ENCODE measurements at places on chromosomes 1 and 21. TPM values are rescaled to one million over a fixed set of nuclear protein-coding genes. Genes with fewer than 3 reads are reported as not detected.

GSTM1 gene
- total RNA-seq = not detected

GRCh38 chr1:25550683-25551310, 7.4 kb downstream of the LDLRAP1 start:
- H3K4me3 ChIP-seq = peak overlapping the region; percentile 31
- no peaks in the 10 kb centered on the region for H3K27me3 ChIP-seq
- peak overlapping the region; percentile 67 for H3K27ac ChIP-seq
- DNase-seq = no peak
- H3K4me1 ChIP-seq = peaks cover 98% of the 10 kb centered on the region

DNA sequence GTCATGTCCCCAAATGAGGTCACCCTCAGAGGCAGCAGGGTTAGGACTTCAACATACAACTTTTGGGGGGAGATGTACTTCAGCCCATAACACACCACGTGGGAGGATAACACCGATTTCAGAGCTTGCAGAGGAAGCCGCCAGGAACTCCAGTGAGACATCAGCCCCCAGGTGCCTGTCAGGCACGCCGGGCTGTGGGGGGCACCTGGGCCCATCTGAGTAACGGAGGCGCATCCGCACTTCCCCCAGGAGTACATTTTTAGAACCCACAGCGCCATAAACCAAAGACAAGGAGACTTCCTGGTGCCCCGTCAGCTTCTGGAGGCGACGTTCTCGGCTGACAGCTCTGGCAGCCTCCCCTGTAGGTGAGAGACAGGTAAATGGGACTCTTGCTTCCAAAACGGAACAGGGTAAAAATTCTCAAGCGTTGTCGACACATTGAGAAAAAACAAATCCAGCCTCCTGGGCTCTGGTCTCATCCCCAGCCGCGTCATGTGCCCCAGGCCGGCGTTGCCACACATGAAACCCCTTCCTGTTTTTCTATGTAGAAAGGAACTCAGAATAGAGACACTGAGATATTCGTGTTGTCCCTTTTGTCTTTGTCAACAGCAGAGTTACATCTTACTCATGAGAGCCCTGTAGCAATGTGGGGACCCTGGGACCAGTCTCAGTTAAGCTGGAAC, 93.3 kb downstream of the PDE9A start:
- no peak overlapping the region for H3K4me3 ChIP-seq
- no peaks in the 10 kb centered on the region for H3K27me3 ChIP-seq
- peak overlapping the region; percentile 54 for H3K27ac ChIP-seq
- no peaks in the 10 kb centered on the region for H3K36me3 ChIP-seq

INAVA gene
- 0.20 TPM for total RNA-seq

NES gene
- total RNA-seq = not detected

DNA sequence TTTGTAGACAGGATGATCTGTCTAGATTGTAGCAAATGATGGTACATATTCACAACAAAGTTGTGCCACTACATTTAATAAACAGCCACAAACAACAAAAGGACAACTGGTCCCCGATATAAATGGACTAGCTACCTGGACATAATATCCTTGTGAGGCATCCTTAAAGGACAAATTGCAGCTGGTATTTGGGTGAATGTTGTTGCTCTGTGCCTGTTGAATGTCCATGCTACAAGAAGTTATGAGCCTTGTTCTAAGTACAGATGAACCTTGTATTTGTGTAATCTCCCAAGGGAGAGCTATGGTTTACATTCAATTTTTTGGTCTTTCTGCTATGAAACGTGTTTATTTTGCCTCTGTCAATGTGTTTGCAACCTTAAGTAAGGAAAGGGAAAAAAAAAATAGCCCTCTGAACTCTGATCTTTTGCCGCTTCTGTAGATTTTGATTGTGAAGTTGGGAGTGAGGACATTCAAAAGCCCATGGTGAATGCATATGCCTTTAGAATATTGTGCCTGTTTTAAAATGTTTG, 26.5 kb downstream of the SFT2D2 start:
- peaks cover 14% of the 10 kb centered on the region for H3K36me3 ChIP-seq
- H3K27me3 ChIP-seq = no peaks in the 10 kb centered on the region
- DNase-seq = no peak
- no peak overlapping the region for H3K27ac ChIP-seq
- no peaks in the 10 kb centered on the region for H3K4me1 ChIP-seq
- H3K4me3 ChIP-seq = no peak overlapping the region

SLC19A2 gene
- 4.1 TPM for total RNA-seq

DNA sequence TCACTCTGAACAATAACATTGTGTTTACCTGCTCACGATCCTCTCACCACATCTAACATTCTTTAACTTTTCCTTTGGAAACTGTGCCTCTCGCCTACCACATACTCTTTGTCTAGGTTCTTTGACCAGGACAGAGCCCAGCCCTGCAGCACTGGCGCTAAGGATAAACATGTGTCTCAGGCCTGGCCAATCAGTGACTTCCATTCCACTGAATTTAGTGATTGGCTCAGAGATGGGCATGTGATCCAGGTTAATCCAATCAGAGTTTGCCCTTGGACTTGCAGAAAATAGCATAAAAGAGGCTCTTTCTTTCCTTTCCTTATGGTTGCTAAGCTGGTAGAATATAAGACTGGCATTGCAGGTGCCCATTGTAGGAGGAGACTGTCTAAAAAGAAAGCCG, 605.7 kb downstream of the MATN1 start:
- H3K36me3 ChIP-seq = no peaks in the 10 kb centered on the region
- H3K27me3 ChIP-seq = no peaks in the 10 kb centered on the region
- H3K4me3 ChIP-seq = no peak overlapping the region

Data from CD4-positive, alpha-beta memory T cell (primary cell).